ENCODE measurements at places on chromosomes 6 and 20.

DNA sequence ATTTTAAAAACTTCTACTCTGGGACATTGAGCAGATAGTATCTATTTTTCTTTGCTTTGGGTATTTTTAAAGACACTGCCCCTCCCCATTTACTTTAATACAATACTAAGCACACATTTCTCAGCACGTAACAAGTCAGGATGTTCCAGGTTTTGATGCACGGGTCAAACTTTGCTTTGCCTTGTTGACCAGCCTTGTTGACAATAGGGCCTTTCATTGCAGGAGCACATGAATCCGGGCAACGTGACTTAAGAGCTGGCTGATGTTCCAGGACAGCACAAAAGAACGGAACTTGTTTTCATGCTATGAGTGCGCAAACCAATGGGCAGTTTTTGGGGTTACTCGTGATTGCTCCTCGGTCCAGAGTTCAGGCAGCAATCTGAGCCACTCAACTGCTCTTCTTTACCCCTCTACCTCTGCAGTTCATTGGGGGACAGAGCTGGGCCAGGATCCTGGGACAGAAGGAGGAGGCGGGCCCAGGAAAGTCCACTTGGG lies 78.6 kb upstream of the SLC22A16 start:
- DNase-seq, result no peak

GRCh38 chr6:87029711-87030314 lies 65.1 kb downstream of the CGA start:
- DNase-seq, result peak; percentile 12

- no peak for DNase-seq
These were observed 1099.1 kb upstream of the ADGRB3 start for GRCh38 chr6:67535946-67536345.

- DNase-seq, result no peak
These were observed 22.9 kb upstream of the JAG1 start for GRCh38 chr20:10696650-10697049.

DNA sequence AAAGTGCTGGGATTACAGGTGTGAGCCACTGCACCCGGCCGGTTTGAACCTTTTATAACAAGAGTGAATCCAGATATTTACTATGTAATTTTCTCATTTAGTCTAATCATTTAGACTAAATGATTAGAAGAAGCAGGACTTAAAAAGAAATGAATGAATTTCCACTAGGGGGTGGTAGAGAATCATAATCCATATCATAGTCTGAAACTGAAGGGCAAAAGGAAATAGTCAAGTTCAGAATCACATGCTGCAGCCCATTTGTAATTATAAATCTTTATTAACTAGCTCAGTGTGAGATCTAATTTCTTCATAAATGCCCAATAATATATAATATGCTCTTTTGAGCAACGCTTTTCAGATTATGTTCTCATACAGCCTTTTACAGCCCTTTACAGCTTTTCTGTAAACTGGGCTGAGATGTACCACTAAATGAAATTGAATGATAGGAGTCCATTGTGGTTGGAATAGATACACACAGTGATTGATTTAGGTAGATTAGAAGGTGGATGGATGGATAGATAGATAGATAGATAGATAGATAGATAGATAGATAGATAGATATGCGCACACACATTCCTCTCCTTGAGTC lies 31.8 kb downstream of the PSMB9 start:
- DNase-seq, result peak; percentile 68

GRCh38 chr20:3092611-3093379 lies 8.3 kb upstream of the AVP start:
- DNase-seq, result peak; percentile 43

GRCh38 chr20:39758876-39759275 lies 796.7 kb downstream of the DHX35 start:
- DNase-seq, result no peak

- DNase-seq, result no peak
These were observed 5.4 kb upstream of the SDCBP2 start for GRCh38 chr20:1334370-1334731.

- peak; percentile 65 for DNase-seq
These were observed 312.5 kb downstream of the EYA4 start for GRCh38 chr6:133553652-133554051.

GRCh38 chr6:163329991-163330390 lies 84.5 kb upstream of the QKI start:
- no peak for DNase-seq

- DNase-seq, result peak; percentile 75
These were observed at the start of gene SYNGAP1 for GRCh38 chr6:33419580-33420490. TSS of gene SYNGAP1 (plus strand) at chr6:33420065. CDS start at chr6:33420265, 200 bp downstream.

Data from muscle of arm (tissue), 14 donors.